ENCODE measurements at places on chromosomes 3 and 15.

GRCh38 chr3:5267889-5268288 lies 80.4 kb downstream of the EDEM1 start:
- no peak for DNase-seq

DNA sequence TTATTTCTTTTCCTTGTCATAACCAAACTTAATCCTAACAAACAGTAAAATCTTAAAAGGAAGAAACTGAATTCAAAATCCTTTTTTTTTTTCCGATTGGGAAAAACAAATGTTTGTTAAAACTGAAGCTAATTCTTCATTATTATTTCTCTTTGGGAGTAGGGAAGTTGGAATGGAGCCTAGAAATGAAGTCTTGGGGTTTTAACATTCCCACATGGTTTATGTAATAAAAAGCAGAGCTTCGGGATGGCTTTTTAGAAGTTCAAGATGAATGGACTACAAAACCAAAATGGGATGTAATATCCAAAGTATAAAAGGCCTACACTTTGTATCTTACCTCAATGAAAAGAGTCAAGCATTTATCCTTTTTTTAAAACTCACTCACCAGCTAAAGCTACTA lies 189.0 kb upstream of the TMC3 start:
- no peak for DNase-seq

DNA sequence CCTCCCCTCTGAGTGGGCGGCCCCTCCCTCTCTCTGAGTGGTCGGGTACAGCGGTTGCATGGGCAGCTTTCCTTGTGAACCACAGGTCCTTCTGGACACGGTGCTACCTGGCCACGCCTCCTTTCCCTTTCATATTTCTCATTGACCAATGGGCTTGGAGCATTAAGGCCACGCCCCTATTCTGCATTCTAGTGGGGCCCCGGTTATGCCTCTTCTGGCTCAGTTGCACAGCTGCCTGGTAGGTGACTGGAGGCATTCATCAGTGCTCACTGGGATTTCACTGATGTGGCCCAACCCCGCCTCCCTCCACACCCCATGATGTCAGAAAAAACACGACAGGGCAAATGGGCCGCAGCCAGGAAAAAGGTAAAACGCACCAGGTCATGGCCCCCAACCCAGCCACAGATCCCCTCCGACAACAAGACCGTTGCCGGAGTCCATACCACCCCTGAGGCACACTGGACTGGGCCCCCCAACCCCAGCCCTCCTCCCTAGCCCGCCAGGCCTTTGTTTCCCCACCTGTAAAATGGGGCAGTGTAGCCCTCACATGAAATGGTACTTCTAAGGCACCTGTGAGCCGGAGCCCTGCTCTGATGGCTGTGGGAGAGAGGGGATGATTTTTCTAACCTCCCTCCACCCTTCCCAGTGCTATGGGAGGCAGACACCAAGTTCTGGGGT lies 26.3 kb downstream of the NGRN start:
- DNase-seq, result no peak

DNA sequence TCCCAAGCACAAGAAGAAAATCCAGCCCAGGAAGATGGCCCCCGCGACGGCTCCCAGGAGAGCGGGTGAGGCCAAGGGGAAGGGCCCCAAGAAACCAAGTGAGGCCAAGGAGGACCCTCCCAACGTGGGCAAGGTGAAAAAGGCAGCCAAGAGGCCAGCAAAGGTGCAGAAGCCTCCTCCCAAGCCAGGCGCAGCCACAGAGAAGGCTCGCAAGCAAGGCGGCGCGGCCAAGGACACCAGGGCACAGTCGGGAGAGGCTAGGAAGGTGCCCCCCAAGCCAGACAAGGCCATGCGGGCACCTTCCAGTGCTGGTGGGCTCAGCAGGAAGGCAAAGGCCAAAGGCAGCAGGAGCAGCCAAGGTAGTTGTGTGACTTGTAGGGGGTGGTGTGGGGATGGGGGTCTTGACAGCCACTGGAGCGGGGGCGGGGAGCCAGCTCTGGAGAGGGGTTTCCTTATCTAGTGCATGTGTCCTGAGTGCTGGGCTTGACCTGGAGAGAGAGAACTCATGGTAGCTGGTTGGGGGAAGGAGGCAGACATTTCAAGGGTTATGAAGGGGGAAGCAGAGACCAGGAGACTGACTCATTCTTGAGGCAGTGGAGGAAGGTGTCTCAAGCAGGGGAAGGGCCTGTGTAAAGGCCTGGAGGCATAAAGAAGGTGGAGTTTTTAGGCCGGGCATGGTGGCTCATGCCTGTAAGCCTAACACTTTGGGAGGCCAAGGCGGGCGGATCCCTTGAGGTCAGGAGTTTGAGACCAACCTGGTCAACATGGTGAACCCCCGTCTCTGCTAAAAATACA lies 6.2 kb downstream of the H1-8 start:
- DNase-seq, result no peak

DNA sequence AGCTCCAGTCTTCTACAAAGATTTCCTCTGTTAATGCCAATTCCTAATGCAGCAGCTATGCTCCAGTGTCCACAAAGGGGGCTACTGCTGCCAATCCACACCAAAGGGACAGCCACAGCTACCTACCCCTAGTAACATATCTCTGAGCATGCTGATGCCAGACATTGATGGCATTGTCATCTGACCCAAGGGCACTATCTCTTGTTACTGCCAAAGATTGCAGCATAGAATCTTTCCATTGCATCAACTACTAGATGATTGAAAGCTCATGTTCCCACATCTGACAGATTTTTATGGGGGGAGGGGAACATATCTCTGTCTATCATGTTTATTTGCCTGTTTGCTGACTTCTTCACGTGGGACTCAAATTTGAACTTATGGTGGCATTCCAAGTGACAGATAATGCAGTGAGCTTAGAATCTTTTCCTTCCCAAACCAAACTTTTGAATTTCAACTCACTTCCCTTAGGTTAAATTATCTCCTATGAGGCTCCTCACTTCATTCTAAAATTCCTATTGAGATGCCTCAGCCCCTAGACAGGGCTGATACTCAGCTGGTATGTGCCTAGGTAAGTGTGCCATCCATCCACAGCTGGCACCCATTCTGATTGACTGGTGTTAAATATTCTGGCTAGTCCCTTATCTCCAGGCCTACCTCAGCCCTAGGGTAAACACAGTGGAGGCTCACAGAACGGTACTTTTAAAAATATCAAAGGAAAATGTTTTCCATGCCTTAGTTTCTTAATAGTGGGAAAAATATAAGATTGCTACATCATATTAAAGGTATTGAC lies 100.3 kb downstream of the STRIT1 start:
- no peak for DNase-seq

DNA sequence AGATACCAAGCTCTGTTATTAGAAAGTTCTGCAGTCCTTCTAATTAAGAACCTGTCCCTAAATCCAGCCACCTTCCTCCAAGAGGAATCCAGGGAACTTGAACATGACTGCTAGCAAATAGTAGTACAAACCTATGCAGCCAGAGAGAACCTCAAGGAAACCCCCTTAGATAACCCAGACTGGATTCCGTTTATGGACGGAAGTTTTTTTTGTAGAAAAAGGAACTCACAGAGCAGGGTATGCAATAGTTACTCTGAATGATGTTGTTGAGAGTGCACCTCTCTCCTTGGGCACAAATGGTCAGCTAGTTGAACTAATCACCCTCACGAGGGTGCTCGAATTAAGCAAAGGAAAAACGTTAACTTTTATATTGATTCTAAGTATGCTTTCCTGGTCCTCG lies 40.8 kb downstream of the TM4SF18 start:
- no peak for DNase-seq

- no peak for DNase-seq
Observed at GRCh38 chr3:163159306-163159705, 1662.7 kb downstream of the OTOL1 start.

DNA sequence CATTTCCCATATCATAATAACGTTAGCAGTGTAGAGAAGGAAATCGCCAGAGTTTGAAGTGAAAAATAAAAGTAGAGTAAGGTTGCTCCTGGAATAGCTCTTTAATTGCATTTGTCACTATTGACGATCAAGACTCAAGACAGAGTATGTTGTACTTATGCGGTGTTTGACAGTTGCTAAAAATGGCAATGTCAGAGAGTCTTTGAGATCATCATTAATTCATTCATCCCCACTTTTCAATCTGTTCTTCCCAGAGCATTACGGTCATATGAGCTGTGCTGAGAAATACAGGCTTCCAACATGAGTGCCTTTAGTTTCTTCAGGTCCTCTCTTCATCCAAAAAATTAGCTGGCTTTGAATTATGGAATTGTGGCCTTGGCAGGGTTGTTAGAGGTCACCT lies 173.8 kb upstream of the CHRM5 start:
- no peak for DNase-seq

- no peak for DNase-seq
Observed at GRCh38 chr3:69817988-69818387, 78.7 kb downstream of the MITF start.

- DNase-seq, result peak; percentile 46
Observed at GRCh38 chr3:111851511-111851954, 7.5 kb upstream of the PHLDB2 start.

DNA sequence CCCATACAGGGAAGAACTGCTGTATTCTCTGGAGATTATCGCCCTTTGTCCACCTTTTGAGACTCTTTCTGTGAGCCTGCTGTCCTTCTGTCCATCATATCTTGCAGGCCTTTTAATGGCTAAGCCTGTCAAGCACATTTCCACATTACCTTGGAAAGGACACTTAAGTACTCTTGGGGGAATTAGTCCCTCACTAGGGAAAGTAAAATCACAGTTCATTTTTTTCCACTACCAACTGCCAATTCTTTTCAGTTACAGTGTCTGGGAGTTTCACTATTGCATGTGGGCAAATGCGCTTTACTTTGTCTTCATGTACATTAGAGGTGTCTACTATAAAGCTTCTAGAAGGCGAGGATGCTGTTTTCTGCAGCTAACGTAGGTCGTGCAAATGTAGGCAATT lies 242.1 kb downstream of the NSUN3 start:
- no peak for DNase-seq

DNA sequence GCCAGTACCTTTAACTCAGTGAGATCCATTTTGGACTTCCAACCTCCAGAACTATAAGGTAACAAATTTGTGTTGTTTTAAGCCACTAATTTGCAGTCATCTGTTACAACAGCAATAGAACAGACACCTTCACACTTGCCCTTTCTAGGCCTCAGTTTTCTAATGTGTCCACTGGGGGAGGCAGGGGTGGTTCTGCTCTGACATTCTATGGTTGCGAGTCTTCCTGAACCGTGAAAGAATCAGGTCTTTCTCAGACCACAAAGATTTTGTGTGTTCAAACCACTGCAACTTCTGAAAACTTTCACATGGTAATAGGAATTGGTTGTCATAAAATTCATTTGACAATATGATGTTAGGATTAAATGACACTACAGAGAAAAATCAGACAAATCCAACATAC lies 26.8 kb upstream of the CSTA start:
- DNase-seq, result no peak

GRCh38 chr15:90451053-90451850 lies 63.2 kb downstream of the IQGAP1 start:
- DNase-seq, result peak; percentile 64

DNA sequence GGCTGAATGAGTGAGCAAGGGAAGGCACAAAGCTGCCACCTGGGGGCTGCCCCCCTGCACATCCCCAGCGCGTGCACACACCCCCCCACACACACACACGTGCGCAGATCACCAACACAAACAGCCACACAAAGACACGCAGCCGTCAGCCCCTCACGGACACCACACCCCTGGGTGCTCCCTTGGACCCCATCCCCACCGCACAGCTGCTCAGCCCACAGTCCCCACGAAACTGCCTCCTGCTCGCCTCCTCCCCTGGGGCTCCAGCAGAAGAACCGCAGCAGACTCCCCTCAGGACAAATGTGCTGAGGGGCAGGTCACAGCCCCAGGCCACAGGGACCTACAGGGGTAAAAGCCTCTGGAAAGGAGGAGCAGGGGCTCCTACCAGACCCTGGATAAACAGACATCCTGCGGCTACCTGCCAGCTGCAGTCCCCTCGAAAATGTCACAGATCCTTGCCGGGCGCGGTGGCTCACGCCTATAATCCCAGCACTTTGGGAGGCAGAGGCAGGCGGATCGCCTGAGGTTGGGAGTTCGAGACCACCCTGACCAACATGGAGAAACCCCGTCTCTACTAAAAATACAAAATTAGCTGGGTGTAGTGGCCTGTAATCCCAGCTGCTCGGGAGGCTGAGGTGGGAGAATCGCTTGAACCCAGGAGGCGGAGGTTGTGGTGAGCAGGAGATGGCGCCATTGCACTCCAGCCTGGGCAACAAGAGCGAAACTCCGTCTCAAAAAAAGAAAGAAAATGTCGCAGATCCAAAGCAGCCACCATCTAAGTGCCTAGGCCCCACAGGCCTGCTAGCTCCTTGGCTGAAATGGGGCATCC lies 6.5 kb downstream of the TWF2 start:
- DNase-seq, result no peak

DNA sequence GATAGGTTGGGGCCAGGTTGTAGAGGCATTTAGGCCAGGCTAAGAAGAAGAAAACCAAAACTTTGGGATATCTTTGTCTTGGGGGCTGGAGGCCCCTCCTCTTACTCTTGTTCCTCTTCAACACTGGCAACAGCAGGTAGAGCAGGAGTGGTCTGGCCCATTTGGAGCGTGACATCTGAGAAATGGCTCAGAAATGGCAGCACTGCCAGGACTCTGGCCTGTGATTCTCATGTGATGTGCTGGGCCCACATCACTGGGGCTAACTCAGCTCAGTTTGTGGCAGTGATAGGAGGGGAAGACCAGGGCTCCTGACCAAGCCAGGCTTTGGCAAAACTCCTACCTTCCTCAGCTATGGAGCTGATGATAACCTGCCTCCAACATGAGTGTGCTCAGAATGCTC lies 18.5 kb downstream of the PATL2 start:
- no peak for DNase-seq

DNA sequence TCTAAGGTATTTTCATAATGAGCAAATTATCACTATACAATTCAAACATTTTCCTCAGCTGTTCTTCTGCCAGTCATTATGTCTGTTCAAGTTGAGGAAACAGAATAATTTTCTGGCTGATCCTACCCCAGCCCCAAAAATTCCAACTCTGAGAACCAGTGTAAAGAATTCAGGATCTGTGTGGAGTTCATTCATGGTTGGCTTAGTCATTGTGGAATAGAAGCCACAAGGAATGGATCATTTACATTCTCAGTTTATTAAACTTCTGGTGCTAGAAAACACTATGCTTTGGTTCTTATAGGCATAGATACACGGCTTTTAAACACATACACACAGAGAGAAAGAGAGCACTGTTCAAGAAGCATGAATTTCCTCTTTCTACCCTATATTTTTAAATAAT lies 134.6 kb downstream of the CMSS1 start:
- peak; percentile 60 for DNase-seq

DNA sequence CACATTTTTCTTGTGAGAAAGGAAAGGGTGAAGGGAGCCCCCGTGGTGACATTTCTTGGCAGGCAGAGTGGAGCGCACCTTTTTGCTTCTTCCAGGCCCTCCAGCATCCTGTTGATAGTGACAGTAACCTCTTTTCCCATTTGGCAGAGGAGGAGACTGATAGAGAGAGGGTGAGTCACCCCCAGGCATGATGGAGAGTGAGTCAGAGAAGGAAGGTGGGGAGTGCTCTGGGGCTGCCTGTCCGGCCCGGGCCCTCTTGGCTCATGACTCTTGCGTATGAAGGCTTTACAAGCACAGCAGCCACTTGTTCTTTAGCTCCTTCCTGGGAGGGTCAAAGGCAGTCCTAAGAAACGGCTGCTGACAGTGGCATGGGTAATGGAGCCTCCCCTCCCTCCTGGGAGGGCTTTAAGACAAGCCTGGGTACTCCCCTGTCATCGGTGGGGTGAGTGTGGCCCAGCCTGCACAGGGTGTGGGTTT lies 16.0 kb downstream of the ANKRD63 start:
- peak; percentile 96 for DNase-seq

GRCh38 chr3:44509393-44509921 lies 32.0 kb upstream of the ZNF445 start:
- DNase-seq, result no peak
